ENCODE measurements at places on chromosomes 7 and 10. TPM values are rescaled to one million over a fixed set of nuclear protein-coding genes. Genes with fewer than 3 reads are reported as not detected.

GRCh38 chr10:119415536-119416503, 126.7 kb downstream of the RGS10 start:
- no peak for DNase-seq
- H3K27ac ChIP-seq: no peak overlapping the region
- no peaks in the 10 kb centered on the region for H3K4me1 ChIP-seq
- H3K4me3 ChIP-seq: no peak overlapping the region

DNA sequence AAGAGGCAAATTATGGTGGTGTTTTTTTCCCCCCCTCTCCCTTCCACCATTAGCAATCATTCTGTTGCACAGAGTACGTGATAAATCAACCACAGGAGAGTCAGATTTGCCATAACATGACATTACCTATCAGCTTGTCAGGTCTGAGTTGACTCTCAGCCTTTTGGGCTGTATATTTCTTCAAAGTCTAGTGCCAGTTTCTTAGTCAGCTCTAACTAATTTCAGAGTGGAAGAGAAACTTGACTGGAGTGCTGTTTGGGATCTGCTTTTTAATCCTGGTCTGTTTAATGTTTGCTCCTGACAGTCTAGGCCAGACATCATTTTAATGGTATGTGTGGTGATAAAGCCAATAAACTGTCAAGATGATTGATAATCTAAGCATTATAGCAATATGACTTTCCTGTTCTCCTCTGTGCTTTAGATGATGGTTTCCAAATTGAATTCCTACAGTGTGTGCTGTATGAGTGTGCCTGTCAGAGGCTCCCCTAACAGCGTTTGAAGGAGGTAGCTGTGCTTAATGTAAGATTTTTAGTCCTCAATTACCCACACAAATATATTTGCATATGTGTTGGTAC, 76.9 kb downstream of the LRMDA start:
- H3K4me1 ChIP-seq: peaks cover under 1% of the 10 kb centered on the region
- no peaks in the 10 kb centered on the region for H3K27me3 ChIP-seq
- no peak overlapping the region for H3K27ac ChIP-seq
- no peaks in the 10 kb centered on the region for H3K36me3 ChIP-seq

DNA sequence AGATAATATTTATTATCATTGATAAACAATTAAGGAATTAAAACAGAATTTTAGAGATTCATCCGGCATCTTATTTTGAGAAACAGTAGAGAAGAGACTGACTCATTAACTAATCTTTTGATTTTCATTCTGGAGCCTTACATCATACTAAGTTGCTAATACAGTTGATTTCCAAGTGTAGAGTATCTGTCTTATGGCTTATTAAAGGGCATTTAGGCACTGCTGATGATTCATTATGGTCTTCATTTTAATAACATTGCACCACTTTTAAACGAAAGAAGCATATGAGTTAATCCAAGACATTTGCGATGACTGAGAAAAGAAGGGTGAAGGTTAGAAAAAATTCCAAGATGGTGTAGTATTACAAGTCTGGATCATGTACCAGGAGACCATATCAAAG, 186.0 kb upstream of the CACNA2D1 start:
- H3K4me1 ChIP-seq: no peaks in the 10 kb centered on the region
- no peak overlapping the region for H3K27ac ChIP-seq
- H3K36me3 ChIP-seq: no peaks in the 10 kb centered on the region
- no peak for DNase-seq
- no peaks in the 10 kb centered on the region for H3K27me3 ChIP-seq
- no peak overlapping the region for H3K4me3 ChIP-seq

DNA sequence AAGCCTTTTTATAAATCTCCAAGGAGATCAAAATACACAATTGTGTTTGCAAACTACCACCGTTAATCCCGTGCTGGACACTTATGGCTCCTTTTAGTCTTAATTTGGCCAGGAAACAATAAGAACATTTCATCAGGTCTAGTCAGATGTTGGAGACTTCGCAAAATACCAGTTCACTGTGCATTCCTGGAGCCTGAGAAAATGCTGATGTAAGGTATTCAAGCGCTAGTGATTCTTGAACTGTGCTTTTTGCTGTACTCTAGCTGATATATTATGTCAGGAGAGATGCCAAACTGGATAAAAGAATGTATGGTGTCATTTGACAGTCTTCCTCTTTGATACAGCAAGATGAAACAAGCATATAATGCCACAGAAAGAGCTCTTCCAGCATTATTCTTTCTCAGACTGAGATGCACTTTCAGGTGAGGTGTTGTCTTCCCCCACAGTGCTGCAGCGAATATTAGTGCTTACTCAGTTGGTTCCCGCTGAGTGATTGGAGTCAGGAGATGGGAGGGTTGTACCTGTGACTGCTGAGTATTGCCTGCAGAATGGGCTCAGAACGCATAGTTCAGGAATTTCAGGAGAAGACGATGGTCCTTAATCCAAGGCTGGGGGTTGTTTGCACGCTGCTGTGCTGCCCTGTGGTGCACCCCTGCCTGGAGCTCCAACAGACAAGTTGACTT, 59.2 kb downstream of the OGDH start:
- no peaks in the 10 kb centered on the region for H3K27me3 ChIP-seq
- H3K4me3 ChIP-seq: no peak overlapping the region
- DNase-seq: no peak
- H3K36me3 ChIP-seq: peaks cover 3% of the 10 kb centered on the region

DNA sequence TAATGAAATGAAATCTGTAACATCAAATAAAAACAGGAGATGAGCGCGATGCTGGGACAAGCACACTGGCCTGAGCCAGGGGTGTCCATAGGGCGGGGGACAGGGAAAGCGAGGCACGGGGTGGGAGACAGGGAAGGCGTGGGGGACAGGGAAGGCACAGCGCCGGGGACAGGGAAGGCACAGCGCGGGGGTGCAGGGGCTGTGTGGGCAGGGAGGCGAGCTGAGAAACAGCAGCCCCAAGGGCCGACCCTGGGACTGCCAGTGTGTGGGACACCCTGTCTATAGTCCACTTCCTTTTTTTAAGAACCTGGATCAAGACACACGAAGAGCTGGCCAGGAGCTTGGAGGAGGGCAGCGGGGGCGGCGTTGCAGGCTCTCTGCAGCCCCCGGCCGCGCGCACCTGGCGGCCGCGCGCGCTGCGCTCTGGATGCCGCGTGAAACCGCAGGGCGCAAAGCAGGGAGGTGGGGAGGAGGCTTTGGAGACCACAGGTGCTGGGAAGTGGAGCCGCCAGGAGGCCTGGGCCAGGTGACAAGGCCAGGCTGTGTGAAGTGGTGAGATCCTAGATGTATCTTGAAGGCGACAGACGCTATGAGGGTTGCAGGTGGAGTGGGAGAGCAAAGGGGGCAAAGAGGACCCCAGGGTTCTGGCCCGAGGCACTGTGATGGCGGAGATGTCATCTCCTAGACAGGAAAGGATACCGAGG, 157.7 kb downstream of the COBL start:
- no peaks in the 10 kb centered on the region for H3K27me3 ChIP-seq
- H3K4me3 ChIP-seq: no peak overlapping the region
- H3K27ac ChIP-seq: no peak overlapping the region
- H3K4me1 ChIP-seq: no peaks in the 10 kb centered on the region

DNA sequence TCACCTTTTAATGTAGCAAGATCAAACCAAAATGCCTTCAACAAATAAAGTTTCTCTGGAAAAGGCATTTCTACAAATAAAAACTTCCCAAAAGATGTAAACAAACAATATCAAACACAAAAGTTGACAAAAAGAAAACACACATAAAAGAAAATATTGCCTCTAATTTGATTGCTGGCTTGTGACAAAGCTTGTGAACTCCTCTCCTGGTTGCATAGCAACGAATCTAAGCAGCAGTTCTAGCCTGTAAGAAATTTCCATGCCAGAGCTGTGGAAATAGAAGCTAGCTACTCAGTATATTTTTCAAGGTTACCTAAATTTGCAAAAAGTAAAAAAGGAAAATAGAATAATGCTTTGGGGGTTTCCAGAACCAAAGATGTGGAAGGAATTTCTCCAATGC, 173.9 kb upstream of the CDK1 start:
- no peaks in the 10 kb centered on the region for H3K4me1 ChIP-seq
- H3K36me3 ChIP-seq: no peaks in the 10 kb centered on the region
- H3K27me3 ChIP-seq: no peaks in the 10 kb centered on the region
- H3K4me3 ChIP-seq: no peak overlapping the region

GRCh38 chr7:74051193-74051592, 23.2 kb downstream of the ELN start:
- no peak overlapping the region for H3K4me3 ChIP-seq
- no peaks in the 10 kb centered on the region for H3K27me3 ChIP-seq
- H3K36me3 ChIP-seq: peaks cover 12% of the 10 kb centered on the region
- H3K4me1 ChIP-seq: no peaks in the 10 kb centered on the region
- H3K27ac ChIP-seq: peak overlapping the region; percentile 1

DNA sequence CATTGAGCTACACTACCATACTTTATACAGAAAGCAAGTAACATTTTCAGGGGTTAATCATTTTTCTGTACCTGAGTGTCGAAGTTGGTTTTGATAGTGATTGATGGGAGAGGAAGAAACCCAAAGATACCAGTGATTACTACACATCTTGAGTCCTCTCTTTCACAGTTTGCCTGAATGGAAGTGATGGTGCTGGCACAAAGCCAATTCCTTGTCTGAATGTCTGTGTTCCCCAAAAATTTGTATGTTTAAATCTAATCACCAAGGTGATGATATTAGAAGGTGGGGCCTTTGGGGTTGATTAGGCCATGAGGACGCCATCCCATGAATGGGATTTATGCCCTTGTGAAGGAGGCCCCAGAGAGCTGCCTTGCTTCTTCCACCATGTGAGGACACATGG, 696.9 kb upstream of the ANKRD30A start:
- no peaks in the 10 kb centered on the region for H3K4me1 ChIP-seq
- H3K36me3 ChIP-seq: no peaks in the 10 kb centered on the region
- H3K4me3 ChIP-seq: no peak overlapping the region
- no peaks in the 10 kb centered on the region for H3K27me3 ChIP-seq

DNA sequence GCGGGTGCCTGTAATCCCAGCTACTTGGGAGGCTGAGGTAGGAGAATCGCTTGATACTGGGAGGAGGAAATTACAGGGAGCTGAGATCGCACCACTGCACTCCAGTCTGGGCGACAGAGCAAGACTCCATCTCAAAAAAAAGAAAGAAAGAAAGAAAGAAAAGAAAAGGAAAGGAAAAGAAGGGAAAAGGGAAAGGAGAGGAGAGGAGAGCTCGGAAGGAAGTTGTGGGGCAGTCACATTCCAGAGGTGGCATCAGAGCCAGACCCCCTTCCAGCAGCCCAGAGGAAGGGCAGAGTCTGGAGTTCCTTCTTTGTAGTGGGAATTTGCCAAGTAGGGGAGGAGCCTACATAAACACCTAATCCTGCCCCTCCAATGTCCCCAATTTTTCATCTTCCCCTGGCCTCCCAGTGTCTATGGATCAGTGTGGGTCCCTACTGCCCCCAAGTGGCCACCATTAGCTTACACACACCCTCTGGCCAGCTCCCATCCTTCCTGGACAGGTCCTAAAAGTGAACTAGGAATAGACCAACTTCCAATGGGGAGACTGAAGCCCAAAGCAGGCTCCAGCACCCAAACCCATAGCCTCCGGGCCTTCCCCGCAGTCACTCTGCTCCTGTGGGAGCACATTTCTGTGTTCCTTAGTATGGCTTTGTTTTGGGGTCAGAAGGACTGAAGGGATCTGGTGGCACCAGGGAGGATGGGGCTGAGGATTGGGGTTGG, 39.6 kb upstream of the HSPB1 start:
- H3K4me3 ChIP-seq: no peak overlapping the region
- no peaks in the 10 kb centered on the region for H3K36me3 ChIP-seq
- H3K27ac ChIP-seq: no peak overlapping the region
- H3K27me3 ChIP-seq: no peaks in the 10 kb centered on the region

DNA sequence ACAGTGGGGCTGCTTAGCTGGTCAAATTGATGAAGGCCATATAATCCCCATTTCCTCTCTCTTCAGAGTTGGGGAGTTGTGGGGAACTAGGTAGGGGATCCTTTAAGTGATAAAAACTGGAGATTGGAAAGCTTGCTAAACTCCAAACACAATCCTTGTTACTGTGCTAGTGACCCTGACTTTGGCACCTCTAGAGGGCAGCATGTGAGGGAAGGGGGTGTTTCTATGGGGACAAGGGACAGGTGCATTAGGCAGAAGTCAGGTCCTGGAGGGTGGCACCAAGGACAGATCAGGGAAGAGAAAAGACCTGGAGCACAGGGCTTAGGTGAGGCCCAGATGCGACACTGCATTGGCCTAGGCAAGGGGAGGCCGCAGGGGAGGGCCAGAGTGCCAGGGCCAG, 66.9 kb downstream of the CDHR3 start:
- H3K27me3 ChIP-seq: peaks cover 2% of the 10 kb centered on the region
- DNase-seq: no peak
- H3K27ac ChIP-seq: no peak overlapping the region
- H3K4me1 ChIP-seq: no peaks in the 10 kb centered on the region
- no peaks in the 10 kb centered on the region for H3K36me3 ChIP-seq
- no peak overlapping the region for H3K4me3 ChIP-seq

GRCh38 chr10:125011926-125012705, 70.2 kb downstream of the ZRANB1 start:
- H3K27ac ChIP-seq: peak overlapping the region; percentile 72
- H3K4me3 ChIP-seq: no peak overlapping the region
- peak; percentile 88 for DNase-seq
- H3K36me3 ChIP-seq: no peaks in the 10 kb centered on the region
- H3K27me3 ChIP-seq: no peaks in the 10 kb centered on the region

GRCh38 chr7:26061678-26062603, 90.1 kb upstream of the NFE2L3 start:
- no peaks in the 10 kb centered on the region for H3K4me1 ChIP-seq
- peaks cover 4% of the 10 kb centered on the region for H3K27me3 ChIP-seq
- no peak overlapping the region for H3K27ac ChIP-seq

DNA sequence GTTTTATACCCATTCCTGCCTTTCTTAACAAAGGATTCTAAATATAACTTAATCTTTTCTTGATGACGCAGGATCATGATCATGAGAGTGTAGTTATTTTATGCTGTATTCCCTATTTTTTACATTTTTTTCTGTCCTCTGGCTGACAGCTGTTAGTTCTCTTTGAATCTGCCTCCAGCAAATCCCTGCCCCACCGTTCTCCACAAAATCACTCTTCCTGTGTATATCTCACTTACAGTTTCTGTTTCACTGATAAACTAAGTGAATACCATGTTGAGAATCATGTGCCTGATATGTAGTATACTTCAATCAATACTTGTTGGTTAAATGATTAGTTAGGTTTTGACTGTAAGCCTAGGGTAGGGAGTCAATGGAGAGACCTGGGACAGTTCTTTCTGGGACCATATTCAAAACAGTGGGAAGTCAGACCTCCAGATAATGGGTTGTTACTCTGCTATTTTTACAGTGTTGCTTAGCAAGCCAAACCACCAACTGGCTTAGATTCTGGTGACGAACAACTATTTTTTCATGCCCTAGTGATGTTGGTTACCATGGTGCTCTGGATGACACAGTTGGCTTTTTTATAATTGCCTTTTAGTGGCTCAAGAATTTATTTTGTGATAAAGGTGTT, 12.8 kb downstream of the CNNM1 start:
- no peak overlapping the region for H3K27ac ChIP-seq
- no peaks in the 10 kb centered on the region for H3K27me3 ChIP-seq
- peak overlapping the region; percentile 24 for H3K4me3 ChIP-seq
- no peaks in the 10 kb centered on the region for H3K4me1 ChIP-seq

The CYP26C1 gene
- 0.21 TPM for total RNA-seq

The LLCFC1 gene
- total RNA-seq: not detected

The EMX2 gene
- total RNA-seq: 1.5 TPM

The SEC24C gene
- total RNA-seq: 61.4 TPM

The DOCK1 gene
- 64.6 TPM for total RNA-seq

The ABCA13 gene
- 0.06 TPM for total RNA-seq

The CHN2 gene
- total RNA-seq: 22.0 TPM
